ENCODE measurements at places on chromosomes 7 and 10. TPM values are rescaled to one million over a fixed set of nuclear protein-coding genes. Genes with fewer than 3 reads are reported as not detected.

The ZCCHC24 gene
- total RNA-seq: 15.8 TPM

The CACNA2D1 gene
- total RNA-seq: 18.8 TPM

The RHOBTB1 gene
- total RNA-seq: 42.7 TPM

The FZD1 gene
- total RNA-seq: 8.4 TPM

The GNB2 gene
- total RNA-seq: 318 TPM

The FKBP6 gene
- not detected for total RNA-seq

The ADAM22 gene
- 1.1 TPM for total RNA-seq

The INSYN2A gene
- 0.53 TPM for total RNA-seq

The OR13A1 gene
- total RNA-seq: not detected

The TMEM176B gene
- total RNA-seq: not detected

The KCNIP2 gene
- total RNA-seq: 0.48 TPM

The ACTA2 gene
- total RNA-seq: 106 TPM

The FXYD4 gene
- not detected for total RNA-seq

The CALML5 gene
- total RNA-seq: not detected

The MTURN gene
- 6.6 TPM for total RNA-seq

The RPS24 gene
- total RNA-seq: 2,519 TPM

The OPN4 gene
- total RNA-seq: not detected

The EN2 gene
- total RNA-seq: not detected

The FFAR4 gene
- total RNA-seq: not detected

The AKR1C8 gene
- total RNA-seq: not detected

The ACBD7 gene
- not detected for total RNA-seq

The MSMB gene
- not detected for total RNA-seq

The HOGA1 gene
- total RNA-seq: 0.12 TPM

The TYW1B gene
- total RNA-seq: 1.3 TPM

The LIPM gene
- not detected for total RNA-seq

The DGKI gene
- total RNA-seq: 1.4 TPM
